ENCODE measurements at places on chromosomes 12 and 14. TPM values are rescaled to one million over a fixed set of nuclear protein-coding genes. Genes with fewer than 3 reads are reported as not detected.

DNA sequence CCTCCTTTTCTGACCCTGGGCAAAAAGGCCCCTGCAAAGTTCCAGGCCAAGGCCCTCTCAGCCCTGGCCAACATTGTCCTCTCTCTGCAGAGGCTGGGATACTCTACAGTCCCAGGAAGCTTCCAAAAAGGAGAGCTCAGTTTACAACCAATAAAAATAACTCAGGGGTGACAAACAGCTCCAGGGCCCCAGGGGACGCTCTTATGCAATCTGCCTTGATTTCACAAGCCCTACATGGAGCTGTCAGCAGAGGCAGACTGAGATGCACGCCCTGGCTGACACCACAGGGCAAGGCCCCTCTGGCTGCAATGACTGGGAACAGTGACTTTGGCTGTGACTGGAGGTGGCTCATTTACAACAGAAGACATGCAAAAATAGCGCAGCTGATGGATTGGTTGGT lies 129.0 kb upstream of the MED13L start:
- peaks cover 2% of the 10 kb centered on the region for H3K27me3 ChIP-seq
- H3K4me3 ChIP-seq: no peak overlapping the region
- H3K4me1 ChIP-seq: peaks cover 8% of the 10 kb centered on the region
- H3K27ac ChIP-seq: no peak overlapping the region

DNA sequence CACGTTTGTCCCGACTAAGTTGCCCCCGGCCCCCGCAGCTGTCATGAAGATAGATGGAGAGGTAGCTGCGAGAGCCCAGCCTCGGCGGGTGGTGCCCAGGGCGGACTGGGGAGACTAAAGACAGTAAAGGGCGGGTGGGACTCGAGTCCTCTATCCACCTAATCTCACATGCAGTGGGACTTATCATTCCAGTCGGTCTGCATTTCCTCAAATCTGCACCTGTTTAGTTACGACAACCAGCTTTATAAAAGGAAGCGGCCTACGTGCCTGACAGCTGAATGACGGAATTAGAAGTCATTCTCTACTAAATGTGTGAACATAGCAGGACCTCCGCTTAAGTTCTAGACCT lies 109.8 kb upstream of the EGLN3 start:
- peaks cover 9% of the 10 kb centered on the region for H3K4me1 ChIP-seq
- H3K27ac ChIP-seq: peak overlapping the region; percentile 9
- peak overlapping the region; percentile 88 for H3K4me3 ChIP-seq
- H3K27me3 ChIP-seq: peaks cover 2% of the 10 kb centered on the region
- no peak for DNase-seq
- H3K36me3 ChIP-seq: no peaks in the 10 kb centered on the region

DNA sequence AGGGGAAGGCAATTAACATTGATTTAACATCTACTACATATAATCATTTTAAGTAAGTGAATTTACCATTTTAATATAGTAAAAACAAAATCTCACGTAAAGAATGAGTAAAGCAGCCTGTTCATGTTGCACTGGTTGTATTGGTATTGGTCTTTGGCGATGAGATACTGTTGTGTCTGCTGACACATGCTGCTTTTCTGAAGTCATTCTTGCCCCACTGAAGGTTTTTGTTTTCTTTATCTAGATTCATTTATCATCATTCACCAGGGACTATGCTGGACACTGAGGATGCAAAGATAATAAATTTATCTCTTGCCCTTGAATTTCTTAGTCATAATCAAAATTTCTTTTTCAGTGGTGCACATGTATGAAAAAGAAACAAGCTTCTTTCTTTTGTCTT lies 246.2 kb upstream of the NPAS3 start:
- no peak overlapping the region for H3K4me3 ChIP-seq
- no peak for DNase-seq
- no peaks in the 10 kb centered on the region for H3K36me3 ChIP-seq
- no peak overlapping the region for H3K27ac ChIP-seq

DNA sequence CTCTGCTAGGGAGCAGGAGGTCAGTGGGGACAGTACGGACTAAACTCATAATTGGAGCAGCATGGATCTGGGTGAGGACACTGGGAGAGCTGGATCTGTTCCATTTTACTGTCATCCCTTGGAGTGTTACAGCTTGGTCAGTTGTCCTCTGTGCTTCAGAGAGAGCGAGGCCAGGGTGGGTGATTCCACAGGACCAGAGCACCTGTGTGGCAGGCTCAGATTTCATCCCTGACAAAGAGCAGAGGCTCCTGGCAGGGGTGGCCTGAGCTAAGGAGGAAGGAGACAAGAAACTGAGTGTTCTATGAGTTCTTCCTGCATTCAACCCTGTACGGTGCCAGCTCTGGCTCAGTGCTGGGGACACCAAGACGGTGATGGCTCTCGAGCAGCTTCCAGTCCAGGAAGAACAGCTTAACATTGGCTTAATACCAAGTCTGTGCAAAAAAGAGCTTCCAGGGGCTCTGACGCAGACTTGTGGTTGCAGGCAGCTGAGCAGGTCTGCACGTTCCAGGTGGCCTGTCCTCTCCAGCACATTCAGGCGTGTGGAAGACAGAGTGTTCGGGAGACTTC lies 8.4 kb upstream of the PGF start:
- DNase-seq: no peak
- H3K4me1 ChIP-seq: peaks cover 4% of the 10 kb centered on the region
- no peak overlapping the region for H3K4me3 ChIP-seq
- peaks cover 5% of the 10 kb centered on the region for H3K27me3 ChIP-seq
- no peak overlapping the region for H3K27ac ChIP-seq

DNA sequence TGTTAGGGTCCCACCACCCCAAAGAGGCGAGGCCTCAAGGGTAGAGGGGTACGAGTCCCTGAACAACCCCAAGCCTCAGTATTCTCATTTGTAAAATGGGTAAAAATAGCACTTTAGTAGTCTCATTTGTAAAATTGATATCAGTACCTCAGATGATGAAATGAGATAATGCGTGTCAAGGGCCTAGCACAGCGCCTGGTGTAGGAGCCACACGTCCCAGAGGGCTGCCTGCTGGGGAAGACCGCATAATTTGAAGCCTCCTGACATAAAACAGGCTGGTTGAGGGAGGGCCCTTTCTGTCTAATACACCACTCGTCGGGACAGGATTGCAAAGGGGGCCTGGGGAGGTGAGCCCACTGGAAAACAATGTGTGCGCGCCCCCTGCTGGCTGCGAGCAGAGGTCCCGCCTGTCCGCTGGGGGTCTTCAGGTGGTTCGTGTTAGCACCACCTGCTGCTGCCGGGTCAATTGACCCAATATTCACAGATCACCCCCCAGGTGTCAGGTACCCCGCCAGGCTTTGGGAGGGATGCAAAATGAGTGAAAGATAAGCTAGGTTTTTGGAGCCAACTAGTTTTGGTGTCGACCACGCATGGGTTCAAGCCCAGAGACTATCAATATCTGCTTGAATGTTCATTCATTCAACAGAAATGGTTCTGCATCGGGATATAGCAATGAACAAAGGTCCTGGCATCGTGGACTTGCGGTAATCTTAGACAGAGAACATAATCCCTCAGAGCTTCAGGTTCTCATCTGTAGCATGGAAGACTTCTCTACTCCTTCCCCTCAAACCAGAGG lies 24.7 kb upstream of the IRF2BPL start:
- H3K4me1 ChIP-seq: no peaks in the 10 kb centered on the region
- H3K4me3 ChIP-seq: no peak overlapping the region
- H3K27ac ChIP-seq: no peak overlapping the region
- H3K27me3 ChIP-seq: peaks cover 4% of the 10 kb centered on the region
- peak; percentile 89 for DNase-seq
- no peaks in the 10 kb centered on the region for H3K36me3 ChIP-seq

NPFF gene
- not detected for total RNA-seq

P2RX7 gene
- 0.82 TPM for total RNA-seq

GRCh38 chr14:104843442-104844305 lies 21.4 kb upstream of the CEP170B start:
- H3K4me1 ChIP-seq: no peaks in the 10 kb centered on the region
- H3K4me3 ChIP-seq: peak overlapping the region; percentile 56
- H3K36me3 ChIP-seq: no peaks in the 10 kb centered on the region

GRCh38 chr12:77388445-77389265 lies 323.3 kb upstream of the E2F7 start:
- peaks cover 32% of the 10 kb centered on the region for H3K4me1 ChIP-seq
- H3K4me3 ChIP-seq: no peak overlapping the region
- no peak overlapping the region for H3K27ac ChIP-seq
- H3K27me3 ChIP-seq: peaks cover 3% of the 10 kb centered on the region
- no peaks in the 10 kb centered on the region for H3K36me3 ChIP-seq

DNA sequence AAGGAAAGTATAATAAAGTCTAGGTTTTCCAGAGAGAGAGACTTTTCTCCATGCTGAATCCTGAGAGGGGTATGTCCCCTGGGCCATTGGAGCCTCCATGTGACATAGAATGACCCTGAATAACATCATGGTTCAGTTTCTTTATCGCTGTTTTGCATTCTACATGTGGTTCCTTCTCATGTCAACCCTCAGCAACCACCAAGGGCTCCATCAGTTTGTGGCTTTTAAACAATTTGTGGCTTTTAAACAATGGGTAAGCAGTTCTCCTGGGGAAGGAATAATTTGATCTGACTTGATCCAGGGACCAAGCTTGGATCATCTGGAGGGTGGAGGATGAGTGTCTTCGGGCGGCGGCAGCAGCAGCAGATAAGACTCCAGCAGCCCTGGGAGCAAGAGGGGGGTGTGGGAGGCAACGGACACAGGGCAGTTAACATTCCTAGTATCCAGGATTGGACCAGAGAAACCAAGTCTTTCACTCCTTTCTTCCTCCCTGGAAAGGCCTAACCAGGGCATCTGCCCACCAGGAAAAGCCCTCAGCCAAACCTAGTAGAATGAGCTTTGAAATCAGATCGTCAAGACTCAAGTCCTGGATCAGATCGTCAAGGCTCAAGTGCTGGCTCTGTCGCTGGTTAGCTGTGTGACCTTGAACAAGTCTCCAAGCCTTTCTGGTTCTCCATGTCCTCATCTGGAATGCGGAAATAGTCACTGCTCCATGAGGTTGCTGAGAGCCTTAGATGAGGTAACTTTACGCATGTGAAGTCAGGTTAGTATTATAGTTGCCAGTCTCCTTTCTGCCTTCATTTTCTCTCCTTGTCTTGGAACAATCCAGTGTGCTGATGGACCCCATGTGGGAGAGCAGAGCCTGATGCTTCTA lies 27.8 kb upstream of the FAM222A start:
- H3K4me3 ChIP-seq: no peak overlapping the region
- no peak for DNase-seq
- H3K36me3 ChIP-seq: no peaks in the 10 kb centered on the region
- no peaks in the 10 kb centered on the region for H3K4me1 ChIP-seq
- H3K27me3 ChIP-seq: peaks cover 4% of the 10 kb centered on the region

GRCh38 chr14:73784181-73784987 lies 67.2 kb upstream of the PTGR2 start:
- peak overlapping the region; percentile 31 for H3K4me3 ChIP-seq
- peaks cover 7% of the 10 kb centered on the region for H3K36me3 ChIP-seq
- H3K27me3 ChIP-seq: peaks cover 15% of the 10 kb centered on the region
- peak overlapping the region; percentile 82 for H3K27ac ChIP-seq

MGST1 gene
- total RNA-seq: 55.9 TPM

DNA sequence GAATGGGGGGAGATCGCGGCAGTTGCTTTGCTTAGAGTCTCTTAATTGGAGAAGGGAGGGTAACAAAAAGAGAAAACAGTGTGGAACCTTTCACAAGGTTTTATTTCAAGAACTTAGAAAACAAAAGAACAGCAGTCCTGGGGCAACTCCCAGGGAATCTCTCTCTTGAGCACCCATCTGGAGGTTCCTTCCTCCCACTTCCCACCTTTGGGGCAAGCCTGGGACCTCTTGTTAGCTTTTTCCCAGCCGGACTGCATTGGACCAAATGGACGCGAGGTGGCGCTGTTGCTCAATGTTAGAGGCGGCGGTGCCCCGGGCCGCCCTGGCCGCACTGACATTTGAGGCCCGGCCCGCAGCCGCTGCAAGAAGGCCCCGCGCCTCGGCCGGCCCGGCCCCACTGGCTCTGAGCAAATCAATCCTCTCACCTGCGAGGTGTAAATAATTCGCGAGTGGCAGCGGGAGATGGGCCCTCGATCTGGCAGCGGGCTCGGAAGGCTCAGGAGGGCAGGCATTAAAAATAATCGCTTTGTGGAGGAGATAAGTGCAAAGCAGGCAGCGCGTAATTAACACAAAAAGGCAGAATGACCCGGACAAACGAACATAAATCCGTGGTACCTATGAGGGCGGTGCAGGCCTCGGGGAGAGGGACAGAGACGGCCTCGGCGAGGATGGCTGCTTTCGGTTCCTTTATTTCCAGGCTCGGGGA lies 2.8 kb upstream of the HOXC8 start:
- peaks cover 13% of the 10 kb centered on the region for H3K4me1 ChIP-seq
- H3K36me3 ChIP-seq: no peaks in the 10 kb centered on the region
- DNase-seq: peak; percentile 93
- peak overlapping the region; percentile 31 for H3K4me3 ChIP-seq

DNA sequence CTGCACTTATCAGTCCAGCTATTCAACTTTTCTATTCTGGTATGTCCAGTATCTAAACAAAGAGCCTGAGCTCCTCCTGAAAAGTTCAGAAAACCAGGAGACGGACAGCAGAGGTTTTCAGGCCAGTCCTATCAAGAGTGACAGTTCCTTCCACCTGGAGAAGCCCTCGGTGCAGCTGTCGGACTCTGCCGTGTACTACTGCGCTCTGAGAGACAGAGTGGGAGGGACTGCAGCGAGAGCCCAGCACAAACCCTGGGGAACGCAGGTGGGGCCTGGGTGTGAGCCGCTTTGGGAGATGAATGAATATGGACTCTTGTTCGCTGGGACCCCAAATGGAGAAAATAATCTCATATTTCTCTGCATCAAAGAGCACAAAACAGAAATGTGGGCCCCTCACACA lies 329.8 kb upstream of the OR4E1 start:
- no peaks in the 10 kb centered on the region for H3K27me3 ChIP-seq
- H3K27ac ChIP-seq: no peak overlapping the region
- H3K36me3 ChIP-seq: no peaks in the 10 kb centered on the region
- DNase-seq: no peak
- H3K4me1 ChIP-seq: no peaks in the 10 kb centered on the region

- no peak for DNase-seq
- H3K27ac ChIP-seq: no peak overlapping the region
- H3K27me3 ChIP-seq: no peaks in the 10 kb centered on the region
- H3K4me1 ChIP-seq: no peaks in the 10 kb centered on the region
- H3K36me3 ChIP-seq: no peaks in the 10 kb centered on the region
- no peak overlapping the region for H3K4me3 ChIP-seq
These were observed 388.7 kb downstream of the TMEM117 start for GRCh38 chr12:44224399-44225148.

- no peak overlapping the region for H3K27ac ChIP-seq
- H3K36me3 ChIP-seq: no peaks in the 10 kb centered on the region
- no peak for DNase-seq
- H3K4me1 ChIP-seq: peaks cover 4% of the 10 kb centered on the region
These were observed 90.0 kb downstream of the DHRS2 start for GRCh38 chr14:23725980-23726710.

GRCh38 chr14:34926552-34926951 lies 51.4 kb upstream of the BAZ1A start:
- H3K27ac ChIP-seq: no peak overlapping the region
- H3K4me3 ChIP-seq: no peak overlapping the region
- H3K36me3 ChIP-seq: no peaks in the 10 kb centered on the region
- no peak for DNase-seq

DNA sequence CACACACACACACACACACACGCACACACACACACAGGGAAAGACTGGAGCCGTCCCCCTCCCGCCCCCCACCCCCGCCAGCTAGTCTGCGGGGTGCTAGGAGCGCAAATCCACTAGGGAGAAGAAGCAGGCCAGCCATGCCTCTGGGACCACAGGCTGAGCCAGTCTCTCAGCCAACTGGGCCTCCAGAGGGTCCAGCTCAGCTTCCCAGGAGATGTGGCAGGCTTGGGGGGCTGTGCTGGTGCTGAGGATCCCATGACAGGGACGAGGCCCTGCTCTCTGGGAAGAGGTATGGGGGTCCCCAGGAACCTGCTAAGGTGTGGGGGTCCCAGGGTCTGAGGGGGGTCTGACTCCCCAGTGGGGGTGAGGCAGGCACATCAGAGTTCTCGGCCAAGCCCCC lies 133.5 kb downstream of the NCOR2 start:
- H3K27me3 ChIP-seq: peaks cover 19% of the 10 kb centered on the region
- H3K27ac ChIP-seq: no peak overlapping the region
- no peaks in the 10 kb centered on the region for H3K4me1 ChIP-seq
- peaks cover 7% of the 10 kb centered on the region for H3K36me3 ChIP-seq
- DNase-seq: no peak

Measured in endothelial cell (in vitro differentiated cells).